AG09319 (cell line): ENCODE measurements at places on chromosomes 2 and 18.

- no peak for DNase-seq
Measured at GRCh38 chr2:215861607-215862350, 151.6 kb downstream of the MREG start.

- DNase-seq: no peak
Measured at GRCh38 chr2:187962538-187962937, 329.1 kb upstream of the GULP1 start.

- no peak for DNase-seq
Measured at GRCh38 chr2:85156153-85156552, 23.0 kb downstream of the TCF7L1 start.

GRCh38 chr2:216406826-216407225, 5.5 kb upstream of the SMARCAL1 start:
- DNase-seq: no peak

- no peak for DNase-seq
Measured at GRCh38 chr2:230266638-230267037, 41.1 kb downstream of the SP140 start.

- no peak for DNase-seq
Measured at GRCh38 chr2:64609227-64609941, 44.3 kb downstream of the SERTAD2 start.

GRCh38 chr2:187581125-187581896, 27.1 kb upstream of the TFPI start:
- DNase-seq: peak; percentile 19

- peak; percentile 59 for DNase-seq
Measured at GRCh38 chr2:67259556-67260342, 137.4 kb upstream of the ETAA1 start.

GRCh38 chr18:61589053-61589723, 256.0 kb downstream of the CDH20 start:
- DNase-seq: no peak

- DNase-seq: no peak
Measured at GRCh38 chr2:98191883-98192282, 104.9 kb downstream of the VWA3B start.

DNA sequence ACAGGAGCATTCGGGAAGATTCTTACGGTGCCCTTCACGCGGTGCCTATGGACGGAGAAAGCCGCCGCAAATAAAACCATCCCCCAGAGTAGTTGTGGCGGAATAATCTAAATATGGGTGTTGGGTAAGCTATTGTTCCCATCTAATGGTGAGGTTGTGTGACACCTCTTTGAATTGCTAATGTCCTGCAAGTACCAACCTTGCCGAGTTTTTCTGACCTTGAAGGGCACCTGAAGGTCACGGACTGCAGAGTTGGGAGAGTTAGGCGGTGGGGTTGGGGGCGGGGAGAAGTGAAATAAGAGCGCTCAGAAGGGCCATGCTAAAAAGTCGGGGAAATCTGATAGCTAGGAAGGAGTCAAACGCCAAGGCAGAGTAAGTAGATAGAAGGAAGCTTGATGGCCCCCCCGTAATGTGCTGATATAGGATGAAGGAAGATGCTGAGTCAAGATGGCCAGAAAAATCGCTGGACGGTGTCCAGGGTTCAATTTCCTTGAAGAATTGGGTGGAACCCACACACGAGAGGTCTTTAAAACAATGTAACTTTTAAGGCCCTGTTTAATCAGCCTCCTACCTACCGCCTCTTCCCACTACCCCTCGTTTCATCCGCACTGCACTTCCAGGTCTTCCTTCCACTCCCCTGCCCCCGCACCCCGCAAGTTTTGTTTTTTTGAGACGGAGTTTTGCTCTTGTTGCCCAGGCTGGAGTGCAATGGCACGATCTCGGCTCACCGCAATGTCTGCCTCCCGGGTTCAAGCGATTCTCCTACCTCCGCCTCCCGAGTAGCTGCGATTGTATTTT, 600 bp downstream of the KATNAL2 start:
- no peak for DNase-seq

GRCh38 chr2:33062665-33063250, 116.0 kb downstream of the LTBP1 start:
- no peak for DNase-seq
